ENCODE measurements at places on chromosomes 1 and 21. TPM values are rescaled to one million over a fixed set of nuclear protein-coding genes. Genes with fewer than 3 reads are reported as not detected.

The TMEM240 gene
- total RNA-seq: 1.7 TPM

The PLEKHN1 gene
- total RNA-seq: 1.4 TPM

- DNase-seq: no peak
Measured at GRCh38 chr1:150366416-150367296, 2.7 kb downstream of the RPRD2 start.

DNA sequence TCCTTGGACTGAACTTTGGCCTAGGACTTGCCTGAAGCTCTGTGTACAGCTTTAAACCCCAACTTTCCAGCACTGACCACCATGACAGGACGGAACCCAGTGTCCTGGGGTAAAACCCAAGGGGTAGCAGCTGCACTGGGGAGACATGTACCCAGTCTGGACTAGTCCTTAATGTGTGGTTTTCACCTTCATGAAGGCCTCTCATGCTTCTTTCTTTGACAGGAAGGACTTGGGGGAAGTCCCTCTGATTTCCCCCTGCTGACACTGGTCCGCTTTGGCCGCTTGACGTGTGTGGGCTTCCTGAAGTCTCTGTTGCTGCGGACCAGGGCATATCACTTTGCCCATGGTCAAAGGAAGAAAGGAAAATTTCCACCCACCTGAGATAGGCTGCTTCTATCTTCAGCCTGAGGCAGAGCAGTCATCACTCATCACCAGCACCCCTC, 66.3 kb upstream of the PRDX6 start:
- DNase-seq: no peak

- DNase-seq: no peak
Measured at GRCh38 chr1:171802207-171802606, 20.7 kb downstream of the METTL13 start.

DNA sequence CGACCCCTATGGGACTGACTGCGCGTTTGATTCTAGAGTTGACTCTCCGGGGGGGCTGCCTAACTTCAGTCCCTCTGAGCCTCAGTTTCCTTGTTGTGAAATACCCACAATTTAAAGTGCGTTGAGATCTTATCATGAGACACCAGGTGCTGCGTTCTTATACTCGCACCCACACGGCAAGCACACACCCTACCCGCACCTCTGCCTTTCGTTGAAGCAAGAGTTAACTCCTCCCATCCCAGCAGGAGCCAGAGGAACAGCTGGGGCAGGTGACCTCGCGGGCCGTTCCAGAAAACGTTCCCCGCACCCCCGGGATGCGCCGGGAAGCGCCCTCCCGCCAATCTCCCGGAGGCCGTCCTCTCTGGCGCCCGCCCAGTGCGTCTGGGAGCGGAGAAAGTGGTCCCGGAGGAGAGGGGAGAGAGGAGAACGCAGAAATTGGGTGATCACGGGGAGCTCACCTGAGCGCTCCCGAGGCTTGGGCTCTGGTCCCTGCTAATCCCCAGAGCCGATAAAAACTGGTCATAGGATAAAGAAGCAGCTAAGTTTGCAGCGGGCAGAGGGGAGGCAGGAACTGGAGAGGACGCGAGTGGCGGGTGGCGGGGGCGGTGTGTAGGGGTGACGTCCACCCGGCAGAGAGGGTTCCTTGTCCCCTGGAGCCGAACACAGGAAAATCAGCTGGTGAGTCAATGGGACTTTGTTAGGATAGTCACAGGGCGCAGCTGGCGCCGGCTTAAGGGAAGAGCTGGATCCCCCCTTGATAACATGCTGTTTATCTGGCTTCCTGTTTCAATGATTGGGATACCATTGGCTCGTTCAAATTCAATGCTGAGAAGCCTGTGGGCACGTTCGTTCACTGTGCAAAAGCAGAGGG, 869 bp downstream of the NAV1 start:
- no peak for DNase-seq

DNA sequence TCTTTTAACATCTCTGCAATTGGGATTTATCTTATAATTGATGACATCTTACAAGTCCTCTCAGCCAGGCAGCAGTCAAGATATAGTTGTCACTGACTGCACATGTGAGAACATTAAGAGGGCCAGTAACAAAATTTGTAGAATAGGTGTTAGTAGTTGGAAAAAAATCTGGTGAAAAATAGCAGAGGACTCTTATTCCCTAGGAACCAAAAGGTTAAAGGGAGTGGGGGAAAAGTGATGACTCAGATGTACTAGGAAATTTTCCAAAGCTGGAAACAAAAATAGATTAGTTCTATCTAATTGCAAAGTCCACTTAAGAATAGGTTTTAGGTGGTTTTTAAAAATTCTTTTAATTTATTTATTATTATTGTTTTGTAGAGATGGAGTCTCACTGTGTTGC, 3.6 kb downstream of the NUP210L start:
- no peak for DNase-seq

The HSD3B1 gene
- not detected for total RNA-seq

- DNase-seq: no peak
Measured at GRCh38 chr1:244395965-244396364, 55.7 kb downstream of the ADSS2 start.
